ENCODE measurements at places on chromosomes 7 and 10.

DNA sequence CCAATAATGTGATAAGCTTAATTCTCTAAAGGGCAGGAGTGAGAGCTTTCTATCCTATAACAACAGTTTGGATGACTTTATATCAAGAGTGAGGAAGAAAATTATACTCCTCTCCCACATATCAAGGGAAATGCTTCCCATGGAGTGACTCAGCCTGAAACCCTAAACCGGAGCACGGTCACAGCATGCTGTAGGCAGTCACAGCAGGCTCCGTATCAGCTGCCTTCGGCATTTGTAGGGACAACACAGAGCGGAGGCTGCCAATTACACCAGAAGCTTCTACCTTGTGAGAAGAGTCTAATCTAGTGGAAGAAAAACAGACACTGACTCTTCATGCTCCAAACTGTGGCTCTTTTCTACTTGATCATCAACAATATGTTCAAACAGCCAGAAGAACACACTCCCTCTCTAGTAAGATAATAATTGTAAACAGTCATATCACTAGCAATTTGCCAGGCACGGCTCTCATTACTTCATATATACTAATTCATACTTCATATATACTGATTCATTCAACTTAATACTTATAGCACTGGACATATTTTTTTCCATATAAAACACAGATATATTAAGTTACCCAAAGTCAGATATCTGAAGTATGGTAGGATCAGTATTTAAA, 65.9 kb downstream of the DGKB start:
- no peak for DNase-seq

DNA sequence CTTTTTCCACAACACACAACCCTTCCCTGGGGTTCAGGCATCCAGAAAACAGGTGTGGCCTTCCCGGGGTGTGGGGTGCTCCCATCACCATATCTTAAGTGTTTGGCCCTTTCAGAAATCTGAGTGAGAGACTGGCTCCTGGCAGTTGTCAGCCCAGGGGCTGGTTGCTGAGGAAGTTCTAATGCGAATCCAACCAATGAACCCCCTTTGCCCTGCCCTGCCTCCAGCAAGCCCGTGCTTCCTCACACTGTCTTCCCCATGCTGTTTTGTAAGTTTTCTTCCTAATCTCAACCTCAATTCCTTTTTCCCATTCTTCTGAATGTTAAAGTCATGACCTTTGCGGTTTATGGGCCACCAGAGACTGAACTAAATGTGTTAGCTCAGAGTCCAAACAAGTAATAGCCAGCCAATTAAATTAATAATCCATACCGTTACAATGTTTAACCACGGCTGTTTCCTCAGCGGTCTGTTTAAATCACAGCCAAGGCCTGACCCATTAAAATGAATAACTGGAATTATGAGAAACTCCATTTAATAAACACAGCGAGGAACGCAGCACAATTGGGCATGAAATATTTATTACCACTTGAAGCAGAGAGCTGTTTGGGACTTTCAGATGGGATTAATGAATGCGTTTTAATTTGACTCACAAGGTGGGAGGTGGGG, 90.9 kb upstream of the TCF7L2 start:
- DNase-seq, result no peak

- DNase-seq, result no peak
Observed at GRCh38 chr7:64685741-64686140, 19.8 kb downstream of the ZNF107 start.

DNA sequence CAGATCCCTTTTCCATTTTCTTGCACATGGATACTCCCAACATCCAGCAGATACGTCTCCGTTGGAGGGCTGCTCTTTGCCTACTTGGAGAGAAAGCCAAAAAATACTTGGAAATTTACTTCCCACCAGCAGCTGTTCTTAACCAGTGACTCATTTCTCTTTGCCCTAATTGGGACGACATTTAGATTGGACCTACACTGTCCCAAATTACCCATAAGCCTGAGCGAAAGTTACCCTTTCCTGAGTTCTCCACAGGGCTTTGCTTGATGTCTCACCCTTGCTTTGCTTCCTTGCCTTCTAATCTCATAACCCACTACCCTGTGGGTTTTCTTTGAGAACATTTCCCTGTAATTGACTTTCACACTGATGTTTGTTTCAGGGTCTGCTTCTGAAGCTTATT, 48.1 kb downstream of the SAMD8 start:
- DNase-seq, result no peak

DNA sequence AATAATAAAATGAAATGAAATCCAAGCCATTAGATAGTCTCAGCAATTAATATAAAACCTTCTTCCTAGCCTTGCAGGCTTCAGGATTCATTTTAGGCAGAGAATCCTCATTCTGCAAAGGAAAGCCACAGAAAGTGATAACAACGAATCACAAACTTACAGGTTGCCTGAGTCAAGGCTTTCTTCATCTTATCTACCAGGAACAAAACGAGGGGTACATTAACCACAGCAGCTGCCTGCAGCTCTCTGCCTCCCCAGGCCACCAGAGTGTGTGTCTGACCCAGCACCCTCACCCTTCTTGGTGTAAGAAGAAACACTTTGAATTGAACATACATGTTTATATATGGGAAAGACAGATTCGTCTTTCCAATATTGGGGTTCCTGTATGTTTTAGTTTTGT, 12.5 kb upstream of the TNS3 start:
- no peak for DNase-seq

DNA sequence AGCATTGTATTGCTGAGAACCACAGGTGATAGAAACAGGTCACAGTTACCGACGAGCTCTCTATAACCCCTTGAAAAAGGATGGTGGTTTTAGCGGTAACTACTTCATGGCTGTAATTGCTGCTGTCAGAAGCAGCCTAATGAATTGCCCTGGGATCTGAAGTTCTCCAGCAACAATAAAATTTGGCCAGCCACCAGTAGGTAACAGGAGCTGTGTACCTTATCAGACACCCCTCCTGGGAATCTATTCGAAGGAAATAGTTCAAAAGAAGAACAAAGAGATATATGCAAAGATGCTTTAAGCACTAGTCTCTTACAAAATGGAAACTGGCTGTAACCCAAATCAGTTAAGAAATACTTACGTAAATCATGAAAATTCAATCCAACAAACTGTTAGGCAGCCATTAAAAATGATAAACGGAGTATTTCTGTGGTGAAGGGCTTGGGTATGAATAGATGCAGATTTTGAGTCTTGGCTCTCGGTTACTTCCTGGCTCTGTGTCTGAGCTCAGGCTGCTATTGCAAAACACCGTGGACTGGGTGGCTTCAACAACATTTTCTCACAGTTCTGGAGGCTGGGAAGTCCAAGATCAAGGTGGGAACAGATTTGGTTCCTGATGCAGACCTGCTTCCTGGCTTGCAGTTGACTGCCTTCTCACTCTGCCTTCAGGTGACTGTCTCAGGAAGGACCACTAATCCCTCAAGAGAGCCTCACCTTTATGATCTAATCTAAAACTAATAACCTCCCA, 1.6 kb downstream of the MSRB2 start:
- DNase-seq, result no peak
